ENCODE measurements at places on chromosomes 1 and 21. TPM values are rescaled to one million over a fixed set of nuclear protein-coding genes. Genes with fewer than 3 reads are reported as not detected.

- peak; percentile 60 for DNase-seq
These were observed 16.2 kb upstream of the DNASE2B start for GRCh38 chr1:84382127-84382526.

Gene NCAM2
- 1.7 TPM for polyA plus RNA-seq

DNA sequence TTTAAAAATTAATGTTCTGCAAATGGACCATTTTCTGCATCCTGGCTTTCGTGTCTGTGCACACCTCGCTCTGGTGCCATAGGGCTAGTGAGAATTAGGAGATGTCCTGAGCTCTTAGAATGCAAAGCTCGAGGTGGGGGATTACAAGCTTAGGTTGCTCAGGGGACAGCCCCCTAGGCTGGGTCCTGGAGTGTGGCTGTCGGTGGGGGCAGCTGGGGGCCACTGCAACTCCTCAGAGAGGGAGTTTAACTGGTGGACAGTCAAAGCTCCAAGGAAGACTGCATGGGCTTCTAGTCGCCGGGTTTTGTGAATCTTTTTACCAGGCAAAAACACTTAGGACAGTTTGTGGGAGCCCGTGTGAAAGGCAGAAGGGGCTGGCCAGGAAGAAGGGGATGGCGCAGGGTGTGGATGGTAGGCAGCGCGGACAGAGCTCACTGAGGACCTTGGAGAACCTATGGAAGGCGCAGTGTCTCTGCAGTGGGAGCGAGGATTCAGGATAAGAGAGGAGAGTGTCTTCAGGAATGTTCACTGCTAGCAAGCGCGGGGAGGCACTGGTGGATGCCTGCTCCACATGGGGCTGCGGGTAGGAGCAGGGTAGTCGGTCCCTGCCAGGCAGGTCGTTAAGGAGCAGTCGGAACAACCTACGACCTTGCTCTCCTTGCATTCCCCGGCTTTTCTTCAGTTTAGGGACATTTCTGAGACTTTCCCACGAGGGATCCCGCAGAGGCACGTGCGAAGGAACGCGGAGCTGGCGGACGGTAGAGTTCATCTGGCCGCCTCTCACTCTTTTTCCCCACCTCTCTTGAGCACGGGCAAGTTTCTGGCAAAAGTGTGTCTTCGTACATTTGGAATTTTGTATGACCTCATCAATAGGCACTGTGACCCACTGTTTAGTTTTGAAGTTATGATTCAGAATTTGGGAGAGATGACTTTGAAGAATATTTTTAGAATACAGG, 12.9 kb upstream of the KCNE1 start:
- DNase-seq, result peak; percentile 84

Gene AQP10
- not detected for polyA plus RNA-seq

- DNase-seq, result no peak
These were observed 37.1 kb upstream of the KIF21B start for GRCh38 chr1:201060586-201060985.

Gene SSBP3
- 40.6 TPM for polyA plus RNA-seq

- DNase-seq, result peak; percentile 17
These were observed 114.4 kb downstream of the DMRTA2 start for GRCh38 chr1:50308878-50309277.

Gene CDC73
- 22.3 TPM for polyA plus RNA-seq

- DNase-seq, result no peak
These were observed 5.8 kb upstream of the CD46 start for GRCh38 chr1:207745839-207746767.

Gene VTCN1
- not detected for polyA plus RNA-seq

Gene LAD1
- polyA plus RNA-seq, result 0.07 TPM

- DNase-seq, result no peak
These were observed 4.7 kb downstream of the MAP1LC3C start for GRCh38 chr1:241994171-241994570.

DNA sequence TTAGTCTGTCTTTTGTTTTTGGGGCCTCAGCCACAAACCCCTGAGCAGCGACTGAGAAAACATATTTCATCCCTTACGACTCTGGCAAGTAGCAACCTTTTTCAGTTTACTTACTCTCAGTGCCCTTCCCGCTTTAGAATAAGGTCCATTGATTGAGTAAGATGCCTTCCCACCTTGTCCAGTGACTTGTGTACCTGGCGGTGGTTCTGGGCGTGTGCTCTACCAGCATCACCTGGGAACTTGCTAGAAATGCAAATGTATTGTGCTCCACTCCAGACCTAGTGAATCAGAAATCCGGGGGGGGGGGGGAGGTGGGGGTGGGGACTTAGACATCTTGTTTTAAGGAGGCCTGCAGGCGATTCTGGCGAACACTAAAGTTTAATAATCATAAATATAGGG, 72.1 kb downstream of the S1PR1 start:
- no peak for DNase-seq

- no peak for DNase-seq
These were observed 86.1 kb downstream of the NPHP4 start for GRCh38 chr1:5906116-5906515.

Gene TSPEAR
- polyA plus RNA-seq, result not detected

- DNase-seq, result no peak
These were observed 22.4 kb upstream of the DR1 start for GRCh38 chr1:93323185-93323820.

DNA sequence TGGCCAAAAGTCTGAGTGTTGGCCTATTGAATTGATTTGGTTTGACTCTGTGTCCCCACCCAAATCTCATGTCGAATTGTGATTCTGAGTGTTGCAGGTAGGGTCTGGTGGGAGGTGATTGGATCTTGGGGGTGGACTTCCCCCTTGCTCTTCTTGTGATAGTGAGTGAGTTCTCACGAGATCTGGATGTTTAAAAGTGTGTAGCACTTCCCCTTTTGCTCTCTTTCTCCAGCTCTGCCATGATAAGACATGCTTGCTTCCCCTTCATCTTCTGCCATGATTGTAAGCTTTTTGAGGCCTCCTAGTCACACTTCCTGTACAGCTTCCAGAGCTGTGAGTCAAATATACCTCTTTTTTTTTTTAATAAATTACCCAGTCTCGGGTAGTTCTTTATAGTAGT, 297.1 kb upstream of the ZRANB2 start:
- no peak for DNase-seq

- no peak for DNase-seq
These were observed 16.6 kb downstream of the TMCC2 start for GRCh38 chr1:205244384-205244783.

- peak; percentile 66 for DNase-seq
These were observed 6.4 kb downstream of the ADARB1 start for GRCh38 chr21:45080639-45081414.

DNA sequence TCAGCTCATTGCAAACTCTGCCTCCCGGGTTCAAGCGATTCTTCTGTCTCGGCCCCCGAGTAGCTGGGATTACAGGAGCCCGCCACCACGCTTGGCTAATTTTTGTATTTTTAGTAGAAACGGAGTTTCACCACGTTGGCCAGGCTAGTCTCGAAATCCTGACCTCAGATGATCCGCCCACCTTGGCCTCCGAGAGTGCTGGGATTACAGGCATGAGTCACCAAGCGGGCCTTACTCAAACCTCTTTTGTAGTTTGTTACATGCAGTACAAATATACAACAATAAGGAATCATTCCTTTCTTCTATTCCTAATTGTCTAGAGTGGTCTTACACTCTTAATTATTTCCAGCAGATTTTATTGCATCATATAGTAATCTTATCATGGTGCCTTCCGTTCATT, 16.6 kb downstream of the SPATA17 start:
- no peak for DNase-seq

- DNase-seq, result peak; percentile 14
These were observed 59.6 kb downstream of the ST3GAL3 start for GRCh38 chr1:43766818-43767525.

Gene EEIG2
- polyA plus RNA-seq, result 1.7 TPM

GRCh38 chr1:209791920-209792319, 7.6 kb upstream of the C1orf74 start:
- no peak for DNase-seq

Gene IVL
- polyA plus RNA-seq, result not detected

GRCh38 chr1:67791686-67792085, 41.6 kb downstream of the GNG12 start:
- DNase-seq, result peak; percentile 93

- DNase-seq, result no peak
These were observed 917 bp downstream of the RAP1A start for GRCh38 chr1:111620441-111620971.

DNA sequence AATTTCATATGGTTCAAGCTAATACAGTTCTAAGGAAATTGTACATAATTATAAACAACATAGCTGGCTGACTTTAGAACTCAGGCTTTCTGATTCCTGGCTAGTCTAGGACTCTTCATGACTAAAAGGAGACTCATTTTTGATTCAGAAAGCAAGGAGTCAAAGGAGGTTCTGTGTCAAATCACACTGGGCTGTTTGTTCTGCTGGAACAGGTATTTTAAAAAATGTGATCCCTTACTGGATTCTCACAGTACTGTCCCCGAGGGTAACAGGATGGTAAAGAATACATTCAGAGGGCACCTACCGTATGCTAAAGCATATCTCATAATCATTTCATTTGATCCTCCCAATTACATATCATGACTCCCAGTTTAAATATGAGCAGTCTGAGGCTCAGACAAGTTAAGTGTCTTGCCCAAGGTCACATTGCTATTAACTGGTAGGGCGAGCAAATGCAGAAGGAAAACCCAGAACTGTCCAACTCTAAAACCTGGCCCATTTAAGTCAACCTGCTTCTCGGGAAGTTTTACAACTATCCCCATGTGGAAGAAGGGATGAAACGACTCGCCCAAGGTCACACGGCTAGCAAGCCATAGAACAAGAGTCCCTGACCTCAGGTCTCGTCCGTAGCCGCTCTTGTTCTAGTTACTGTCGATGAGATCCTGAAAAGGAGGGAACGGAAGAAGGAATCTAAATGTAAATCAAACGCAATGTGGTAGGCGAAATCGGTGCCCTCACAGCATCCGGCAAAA, 675 bp downstream of the MYSM1 start:
- DNase-seq, result no peak

Gene ITLN2
- not detected for polyA plus RNA-seq

- DNase-seq, result no peak
These were observed 242.1 kb downstream of the SLC45A1 start for GRCh38 chr1:8560035-8560434.

DNA sequence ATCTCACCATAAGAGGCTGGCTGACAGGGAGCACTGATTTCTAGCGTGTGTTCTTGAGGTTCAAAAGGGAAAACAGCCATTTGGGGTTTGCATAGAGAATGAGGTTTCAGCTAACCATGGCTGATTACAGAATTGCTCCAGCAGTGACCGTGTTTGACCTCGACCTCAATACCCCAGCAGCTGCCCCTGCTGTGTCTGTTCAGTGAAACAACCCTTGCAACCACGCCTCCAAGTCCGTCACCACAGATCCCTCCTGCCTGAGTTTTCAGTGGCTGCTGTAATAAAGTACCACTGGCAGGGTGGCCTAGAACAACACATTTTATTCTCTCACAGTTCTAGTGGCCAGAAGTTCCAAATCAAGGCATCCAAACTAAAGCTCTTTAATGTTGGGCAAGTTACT, 147.7 kb downstream of the HUNK start:
- DNase-seq, result no peak

GRCh38 chr1:160362168-160362957, 4.5 kb upstream of the NHLH1 start:
- DNase-seq, result no peak

Gene TEX50
- polyA plus RNA-seq, result not detected

GRCh38 chr1:54479841-54480524, 68.0 kb upstream of the ACOT11 start:
- DNase-seq, result no peak

DNA sequence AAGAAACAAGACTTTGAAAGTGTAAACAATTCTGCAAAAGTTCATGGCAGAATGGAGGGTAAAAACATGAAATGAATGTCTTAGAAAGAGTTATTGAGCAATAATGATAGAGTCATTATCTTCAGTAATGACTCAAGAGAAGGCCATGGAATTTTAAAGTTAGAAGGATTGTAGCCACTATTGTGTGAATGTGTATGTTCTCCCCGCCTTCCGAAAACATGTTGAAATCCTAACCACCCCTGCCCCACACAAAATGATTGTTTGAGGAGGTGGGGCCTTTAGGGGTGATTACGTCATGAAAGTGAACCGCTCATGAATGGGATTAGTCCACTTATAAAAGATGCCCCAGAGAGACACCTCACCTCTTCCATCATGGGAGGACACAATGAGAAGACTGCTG, 93.8 kb upstream of the CCDC190 start:
- peak; percentile 59 for DNase-seq

GRCh38 chr1:26578167-26578566, 48.6 kb downstream of the RPS6KA1 start:
- DNase-seq, result no peak

Gene OVAAL
- not detected for polyA plus RNA-seq

Measured in IMR-90 (cell line).